ENCODE measurements at places on chromosomes 3 and 15.
A peak's percentile ranks its signal among the peaks of the same experiment; 100 is the strongest.

GRCh38 chr15:88995449-88995848 is 82.3 kb upstream of the MFGE8 start:
- H3K4me1 ChIP-seq: peaks cover 3% of the 10 kb centered on the region
- H3K36me3 ChIP-seq: no peaks in the 10 kb centered on the region
- peaks cover 16% of the 10 kb centered on the region for H3K27me3 ChIP-seq
- DNase-seq: no peak

DNA sequence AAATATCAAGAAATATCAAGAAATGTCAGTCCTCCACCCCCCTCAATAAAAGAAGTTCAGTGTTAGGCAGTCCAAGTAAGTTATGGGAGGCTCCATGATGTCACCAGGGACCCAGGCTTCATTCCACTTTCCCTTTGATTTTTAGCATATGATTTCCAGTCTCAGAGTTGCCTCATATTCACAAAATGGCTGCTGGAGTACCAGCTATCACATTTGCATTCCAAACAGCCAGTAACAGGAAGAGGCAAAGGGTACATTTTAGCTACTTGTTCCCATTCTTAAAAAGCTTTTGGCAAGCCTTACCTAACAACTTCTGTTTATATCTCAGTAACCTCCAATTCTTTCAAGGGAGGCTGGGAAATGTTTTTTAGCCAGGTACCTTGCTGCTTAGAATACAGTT is 13.4 kb upstream of the KLF13 start:
- no peak for DNase-seq
- no peak overlapping the region for H3K4me3 ChIP-seq
- peaks cover 2% of the 10 kb centered on the region for H3K4me1 ChIP-seq
- H3K36me3 ChIP-seq: no peaks in the 10 kb centered on the region

GRCh38 chr3:28247286-28247685 is 5.9 kb downstream of the CMC1 start:
- H3K27me3 ChIP-seq: no peaks in the 10 kb centered on the region
- H3K4me1 ChIP-seq: peaks cover 32% of the 10 kb centered on the region
- no peak overlapping the region for H3K4me3 ChIP-seq
- H3K27ac ChIP-seq: peak overlapping the region; percentile 13
- H3K36me3 ChIP-seq: no peaks in the 10 kb centered on the region

DNA sequence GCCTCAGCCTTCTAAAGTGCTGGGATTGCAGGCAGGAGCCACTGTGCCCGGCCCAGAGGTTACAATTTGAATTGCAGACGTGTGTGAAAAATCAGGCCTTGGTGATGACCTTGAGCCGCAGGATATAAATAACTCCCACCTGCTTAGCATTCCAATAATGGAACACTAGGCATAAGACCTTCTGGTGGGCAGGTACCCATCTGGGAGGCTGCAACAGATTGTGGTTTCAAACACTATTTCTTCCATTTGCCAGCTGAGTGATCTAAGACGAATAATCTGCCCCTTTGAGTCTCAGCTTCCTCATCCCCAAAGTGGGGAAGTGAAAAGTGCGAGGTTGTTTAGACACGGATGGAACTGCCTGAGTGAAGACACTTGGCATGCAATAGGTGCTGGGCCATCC is 47.7 kb upstream of the HERC1 start:
- H3K36me3 ChIP-seq: no peaks in the 10 kb centered on the region
- DNase-seq: no peak
- H3K27ac ChIP-seq: peak overlapping the region; percentile 76
- no peaks in the 10 kb centered on the region for H3K27me3 ChIP-seq
- peak overlapping the region; percentile 11 for H3K4me3 ChIP-seq
- peaks cover 40% of the 10 kb centered on the region for H3K4me1 ChIP-seq

DNA sequence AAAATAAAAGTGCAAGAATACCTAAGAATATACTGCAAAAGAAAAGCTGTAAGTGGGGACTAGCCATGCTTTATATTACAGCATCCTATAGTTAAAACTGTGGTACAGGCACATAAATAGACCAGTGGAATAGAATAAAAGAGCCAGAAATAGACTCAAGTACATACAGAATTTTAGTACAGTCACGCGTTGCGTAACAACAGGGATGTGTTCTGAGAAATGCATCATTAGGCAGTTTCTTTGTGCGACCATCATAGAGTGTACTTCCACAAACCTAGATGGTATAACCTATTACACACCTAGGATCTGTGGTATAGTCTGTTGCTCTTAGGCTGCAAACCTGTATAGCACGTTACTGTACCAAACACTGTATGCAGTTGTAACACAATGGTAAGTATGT is 61.8 kb downstream of the PCCB start:
- no peak for DNase-seq
- peaks cover 26% of the 10 kb centered on the region for H3K36me3 ChIP-seq
- H3K27ac ChIP-seq: no peak overlapping the region
- no peaks in the 10 kb centered on the region for H3K27me3 ChIP-seq
- no peaks in the 10 kb centered on the region for H3K4me1 ChIP-seq
- no peak overlapping the region for H3K4me3 ChIP-seq

GRCh38 chr15:95162967-95163531 is 931.7 kb downstream of the MCTP2 start:
- no peaks in the 10 kb centered on the region for H3K4me1 ChIP-seq
- H3K36me3 ChIP-seq: no peaks in the 10 kb centered on the region
- no peak overlapping the region for H3K27ac ChIP-seq
- no peak overlapping the region for H3K4me3 ChIP-seq
- no peak for DNase-seq
- no peaks in the 10 kb centered on the region for H3K27me3 ChIP-seq

DNA sequence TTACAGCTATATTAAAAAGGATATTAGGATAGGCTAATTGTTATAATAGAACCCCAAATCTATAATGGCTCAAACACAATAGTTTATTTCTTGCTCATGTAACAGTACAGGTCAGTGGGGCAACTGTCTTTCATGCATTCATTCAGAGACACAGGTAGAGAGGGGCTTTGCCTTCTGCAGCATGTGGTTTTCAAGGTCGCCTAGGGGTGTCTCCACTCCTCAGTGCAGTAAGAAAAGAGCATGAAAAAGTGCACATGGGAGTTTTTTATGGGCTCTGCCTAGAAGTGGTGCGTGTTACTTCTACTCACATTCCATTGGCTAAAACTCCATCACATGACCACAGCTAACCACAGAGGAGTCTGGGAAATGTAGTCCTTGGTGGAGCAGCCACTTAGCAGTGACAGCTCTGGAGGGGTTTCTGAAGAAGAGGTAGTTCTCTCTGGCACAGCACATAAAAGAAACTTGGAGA is 1.8 kb downstream of the ZBTB38 start:
- H3K4me1 ChIP-seq: peaks cover 13% of the 10 kb centered on the region
- H3K36me3 ChIP-seq: peaks cover 2% of the 10 kb centered on the region
- no peaks in the 10 kb centered on the region for H3K27me3 ChIP-seq
- peak overlapping the region; percentile 11 for H3K4me3 ChIP-seq
- H3K27ac ChIP-seq: peak overlapping the region; percentile 85

GRCh38 chr15:69956417-69956816 is 141.3 kb downstream of the TLE3 start:
- H3K4me1 ChIP-seq: peaks cover 13% of the 10 kb centered on the region
- no peaks in the 10 kb centered on the region for H3K27me3 ChIP-seq
- no peak overlapping the region for H3K27ac ChIP-seq
- H3K4me3 ChIP-seq: no peak overlapping the region
- DNase-seq: no peak

DNA sequence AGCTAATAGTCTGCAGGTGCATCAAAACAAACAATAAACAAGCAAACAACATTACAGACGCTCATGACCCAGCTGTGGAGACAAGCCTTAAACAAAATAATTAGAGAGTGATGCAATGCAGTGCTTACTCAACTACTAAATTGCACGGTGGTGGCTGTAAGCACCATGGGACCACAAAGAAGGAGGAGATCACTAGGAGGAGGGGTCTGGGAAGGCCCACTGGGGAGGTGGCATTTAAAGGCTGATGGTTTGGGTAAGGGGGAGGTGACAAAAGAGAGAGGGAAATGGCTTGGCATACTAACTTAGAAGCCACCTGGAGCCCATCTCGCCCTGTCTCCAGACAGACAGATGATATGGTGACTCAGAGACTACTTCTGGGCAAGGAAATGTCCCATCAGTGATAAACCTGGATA is 516.7 kb downstream of the FOXP1 start:
- H3K36me3 ChIP-seq: no peaks in the 10 kb centered on the region
- H3K4me3 ChIP-seq: peak overlapping the region; percentile 94
- H3K27me3 ChIP-seq: no peaks in the 10 kb centered on the region
- DNase-seq: no peak
- H3K4me1 ChIP-seq: peaks cover 35% of the 10 kb centered on the region
- H3K27ac ChIP-seq: no peak overlapping the region

- H3K4me3 ChIP-seq: no peak overlapping the region
- no peaks in the 10 kb centered on the region for H3K27me3 ChIP-seq
- H3K36me3 ChIP-seq: peaks cover 16% of the 10 kb centered on the region
- peaks cover 4% of the 10 kb centered on the region for H3K4me1 ChIP-seq
- no peak overlapping the region for H3K27ac ChIP-seq
- no peak for DNase-seq
Observed at GRCh38 chr3:188468196-188468595, 314.2 kb downstream of the LPP start.

DNA sequence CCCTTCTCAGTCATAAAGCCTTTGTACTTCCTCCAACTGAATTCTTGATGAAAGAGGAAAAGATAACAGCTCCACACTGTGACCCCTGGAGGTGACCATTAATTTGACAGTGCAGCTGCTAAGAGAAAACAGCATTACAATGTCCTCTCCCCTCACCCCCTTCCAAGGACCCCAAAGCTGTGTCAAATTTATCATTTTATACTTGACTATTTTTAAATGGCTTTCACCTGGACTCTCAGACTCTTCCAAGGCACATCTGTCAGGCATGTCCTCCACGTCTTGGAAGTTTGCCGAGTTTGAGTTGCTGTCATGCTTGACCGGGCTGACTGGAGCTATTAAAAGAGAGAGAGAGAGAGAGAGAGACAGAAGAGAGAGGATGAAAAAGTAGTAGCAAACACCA is 236.5 kb downstream of the WDR72 start:
- DNase-seq: no peak
- no peaks in the 10 kb centered on the region for H3K27me3 ChIP-seq
- no peaks in the 10 kb centered on the region for H3K36me3 ChIP-seq

DNA sequence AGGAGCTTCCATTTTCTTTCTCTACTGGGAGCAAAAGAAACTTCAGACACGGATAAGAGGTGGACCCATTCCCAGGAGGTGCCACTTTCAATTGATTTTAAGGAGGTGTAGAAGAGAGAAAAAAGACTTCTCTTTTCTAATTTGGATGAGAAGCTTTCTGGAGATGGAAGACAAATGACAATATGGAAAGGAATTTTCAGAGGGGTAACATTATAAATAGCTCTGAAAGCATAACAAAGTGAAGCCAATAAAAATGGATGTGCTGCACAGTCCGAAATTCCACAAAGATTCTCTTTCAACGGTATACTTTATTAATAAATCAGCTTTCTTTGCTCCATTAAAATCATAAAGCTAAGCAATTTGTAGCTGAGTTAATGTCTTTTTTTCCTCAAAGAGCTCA is 607.2 kb upstream of the MDFIC2 start:
- H3K4me3 ChIP-seq: no peak overlapping the region
- peaks cover 2% of the 10 kb centered on the region for H3K36me3 ChIP-seq
- no peak overlapping the region for H3K27ac ChIP-seq

DNA sequence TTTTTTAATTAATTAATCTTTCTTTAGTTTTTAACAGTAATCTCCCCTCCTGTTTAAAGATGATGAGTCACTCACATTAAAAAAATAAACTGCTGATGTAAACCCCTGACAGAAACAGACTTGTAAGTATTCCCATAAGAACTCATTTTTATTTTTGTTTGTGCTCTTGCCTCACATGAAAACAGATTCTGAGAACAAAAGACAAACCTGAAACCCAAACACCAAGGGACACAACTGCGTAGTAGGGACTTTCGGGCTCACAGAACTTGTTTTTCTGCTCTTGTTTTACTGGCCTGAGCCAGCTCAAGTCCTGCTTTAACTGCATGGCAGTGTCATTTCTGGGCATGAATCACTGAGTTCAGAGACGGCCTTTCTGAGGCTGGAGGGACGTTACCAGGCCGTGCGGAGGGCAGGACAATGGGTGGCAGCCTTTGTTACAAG is 600.8 kb downstream of the FOXP1 start:
- peaks cover 2% of the 10 kb centered on the region for H3K4me1 ChIP-seq
- H3K36me3 ChIP-seq: peaks cover 46% of the 10 kb centered on the region
- no peak overlapping the region for H3K4me3 ChIP-seq

- H3K27ac ChIP-seq: no peak overlapping the region
- no peak for DNase-seq
- H3K27me3 ChIP-seq: no peaks in the 10 kb centered on the region
- H3K4me1 ChIP-seq: peaks cover 1% of the 10 kb centered on the region
Observed at GRCh38 chr3:41477399-41478014, 278.2 kb downstream of the CTNNB1 start.

DNA sequence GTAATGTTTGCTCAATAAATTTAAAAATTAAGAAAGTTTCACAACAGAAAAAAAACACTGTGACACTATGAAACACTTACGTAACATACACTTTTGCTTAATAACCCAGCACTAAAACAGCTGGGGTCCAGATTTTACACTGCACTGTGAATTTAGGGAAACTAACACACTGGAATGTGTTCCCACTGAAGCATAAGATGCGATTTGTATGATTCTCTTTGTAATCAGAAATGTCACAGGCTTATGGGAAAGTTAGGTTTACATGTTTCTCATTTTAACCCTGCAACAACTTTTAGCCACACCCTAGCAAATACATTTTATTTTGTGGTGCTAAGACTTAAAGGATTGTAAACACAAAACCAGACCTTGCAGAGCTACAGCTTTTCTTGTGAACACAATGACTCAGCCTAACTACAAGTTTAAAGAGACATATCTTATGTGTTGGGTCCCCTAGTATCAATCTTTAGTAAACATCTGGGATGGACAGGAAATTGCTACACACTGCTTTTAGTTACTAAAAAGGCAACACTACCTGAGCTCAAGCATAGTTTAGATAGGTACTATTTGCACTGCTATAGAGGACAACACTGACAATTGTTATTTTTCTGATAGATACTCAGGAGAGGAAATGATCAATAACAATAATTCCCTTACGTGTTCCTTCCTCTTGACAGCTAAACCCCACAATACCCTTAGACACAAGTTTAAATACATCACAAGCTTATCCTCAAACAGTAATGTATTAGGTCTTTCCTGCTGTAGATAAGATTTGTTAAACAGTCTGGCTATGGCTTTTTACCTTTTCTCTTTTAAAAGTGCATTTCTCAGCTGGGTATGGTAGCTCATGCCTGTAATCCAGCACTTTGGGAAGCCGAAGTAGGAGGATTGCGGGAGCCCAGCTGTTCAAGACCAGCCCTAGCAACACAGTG is 3.8 kb downstream of the PLD1 start:
- peaks cover 6% of the 10 kb centered on the region for H3K4me1 ChIP-seq
- peaks cover 18% of the 10 kb centered on the region for H3K27me3 ChIP-seq
- H3K36me3 ChIP-seq: peaks cover 5% of the 10 kb centered on the region
- no peak overlapping the region for H3K27ac ChIP-seq

- no peak overlapping the region for H3K4me3 ChIP-seq
- H3K36me3 ChIP-seq: no peaks in the 10 kb centered on the region
- H3K27ac ChIP-seq: no peak overlapping the region
- no peak for DNase-seq
- no peaks in the 10 kb centered on the region for H3K27me3 ChIP-seq
Observed at GRCh38 chr15:41336549-41336948, 3.9 kb downstream of the NUSAP1 start.

GRCh38 chr3:156637480-156638022 is 36.8 kb upstream of the TIPARP start:
- H3K36me3 ChIP-seq: no peaks in the 10 kb centered on the region
- DNase-seq: no peak
- H3K4me1 ChIP-seq: no peaks in the 10 kb centered on the region
- no peak overlapping the region for H3K27ac ChIP-seq

- H3K36me3 ChIP-seq: no peaks in the 10 kb centered on the region
- DNase-seq: no peak
- H3K27ac ChIP-seq: no peak overlapping the region
- no peak overlapping the region for H3K4me3 ChIP-seq
- H3K27me3 ChIP-seq: peaks cover 17% of the 10 kb centered on the region
Observed at GRCh38 chr3:113214917-113215595, 3.7 kb downstream of the BOC start.

Measured in memory B cell (primary cell).